ENCODE measurements at places on chromosomes 12 and 14. TPM values are rescaled to one million over a fixed set of nuclear protein-coding genes. Genes with fewer than 3 reads are reported as not detected.
A peak's percentile ranks its signal among the peaks of the same experiment; 100 is the strongest.

Gene MMP17
- total RNA-seq: not detected

Gene SERPINA4
- not detected for total RNA-seq

Gene ATXN7L3B
- total RNA-seq: 42.6 TPM

Gene GALNT6
- total RNA-seq: 8.0 TPM

Gene DTX3
- 59.0 TPM for total RNA-seq

Gene MYF5
- not detected for total RNA-seq

Gene IRAK3
- total RNA-seq: 0.27 TPM

Gene MYH6
- total RNA-seq: 8,484 TPM

Gene ZNF219
- 154 TPM for total RNA-seq

Gene PRKD1
- total RNA-seq: 17.9 TPM

DNA sequence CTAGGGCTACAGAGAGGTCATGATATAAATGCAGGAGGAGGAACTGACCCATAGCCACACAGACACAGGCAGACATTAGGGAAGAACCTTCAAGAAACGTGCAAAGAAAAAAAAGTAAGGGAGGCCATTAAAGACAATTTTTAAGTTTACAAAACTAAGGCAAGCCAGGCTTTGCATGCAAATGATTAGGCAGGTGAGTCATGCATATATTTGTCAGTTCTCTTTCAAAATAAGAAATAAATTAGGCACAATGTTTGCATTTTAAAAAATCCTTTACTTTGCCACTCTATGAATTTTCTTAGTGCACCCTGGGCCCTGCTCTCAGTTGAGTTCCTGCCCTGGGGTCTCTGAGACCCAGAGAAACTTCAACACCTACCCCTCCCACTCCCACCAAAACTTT is 75.0 kb downstream of the PRMT8 start:
- no peak overlapping the region for H3K27ac ChIP-seq
- H3K27me3 ChIP-seq: no peaks in the 10 kb centered on the region
- no peaks in the 10 kb centered on the region for H3K36me3 ChIP-seq
- no peaks in the 10 kb centered on the region for H3K4me1 ChIP-seq

DNA sequence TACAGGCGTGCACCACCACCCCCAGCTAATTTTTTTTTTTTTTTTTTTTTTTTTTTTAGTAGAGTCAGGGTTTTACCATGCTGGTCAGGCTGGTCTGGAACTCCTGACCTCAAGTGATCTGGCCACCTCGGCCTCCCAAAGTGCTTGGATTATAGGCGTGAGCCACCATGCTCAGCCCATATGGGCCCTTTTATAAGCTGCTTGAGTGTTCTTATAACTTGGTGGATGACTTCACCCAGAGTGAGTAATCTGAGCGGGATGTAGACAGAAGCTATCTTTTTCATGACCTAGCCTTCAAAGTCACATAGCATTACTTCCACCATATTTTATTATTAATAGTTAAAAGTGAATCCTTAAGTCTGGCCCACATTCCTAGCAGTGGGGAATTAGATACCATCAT is 16.4 kb downstream of the BBOF1 start:
- H3K4me1 ChIP-seq: no peaks in the 10 kb centered on the region
- no peaks in the 10 kb centered on the region for H3K27me3 ChIP-seq
- H3K36me3 ChIP-seq: peaks cover 4% of the 10 kb centered on the region
- H3K27ac ChIP-seq: no peak overlapping the region

DNA sequence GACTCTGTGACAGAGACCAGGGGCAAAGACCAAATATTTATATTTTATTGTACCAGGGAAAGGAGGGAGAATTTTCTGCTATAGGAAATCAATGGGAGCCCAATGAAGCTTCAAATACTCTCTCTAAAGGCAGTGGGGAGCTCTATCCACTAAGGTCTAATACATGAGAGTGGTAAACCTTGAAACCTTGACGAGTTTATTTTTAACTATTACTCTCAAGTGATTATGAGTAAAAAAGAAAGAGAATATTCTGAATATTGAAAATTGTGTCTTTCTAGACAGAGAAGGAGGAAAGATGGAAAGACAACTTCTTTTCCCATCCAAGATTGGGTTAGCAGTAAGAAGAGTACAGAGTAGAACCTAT is 1722.1 kb upstream of the SEL1L start:
- no peaks in the 10 kb centered on the region for H3K27me3 ChIP-seq
- no peaks in the 10 kb centered on the region for H3K4me1 ChIP-seq
- H3K36me3 ChIP-seq: no peaks in the 10 kb centered on the region
- no peak overlapping the region for H3K4me3 ChIP-seq

DNA sequence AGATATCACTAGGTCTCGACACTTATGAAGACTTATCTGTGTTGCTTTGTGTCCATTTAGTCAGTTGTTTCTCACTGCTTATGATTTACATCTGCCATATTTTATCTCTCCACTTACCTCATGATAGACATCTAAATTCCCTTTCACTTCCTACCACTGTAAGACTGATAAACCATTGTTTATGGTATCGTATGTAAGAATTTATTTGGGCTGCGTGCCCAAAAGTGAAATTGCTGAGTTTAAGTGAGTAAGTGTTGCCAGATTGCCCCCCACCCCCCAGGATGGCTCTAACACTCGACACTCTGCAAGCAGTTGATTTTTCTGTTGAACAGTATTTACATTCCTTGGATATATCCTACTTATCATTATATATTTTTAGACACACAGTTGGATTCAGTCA is 69.9 kb upstream of the MON2 start:
- peaks cover 54% of the 10 kb centered on the region for H3K36me3 ChIP-seq
- DNase-seq: no peak
- H3K4me3 ChIP-seq: no peak overlapping the region
- H3K4me1 ChIP-seq: no peaks in the 10 kb centered on the region
- no peak overlapping the region for H3K27ac ChIP-seq

DNA sequence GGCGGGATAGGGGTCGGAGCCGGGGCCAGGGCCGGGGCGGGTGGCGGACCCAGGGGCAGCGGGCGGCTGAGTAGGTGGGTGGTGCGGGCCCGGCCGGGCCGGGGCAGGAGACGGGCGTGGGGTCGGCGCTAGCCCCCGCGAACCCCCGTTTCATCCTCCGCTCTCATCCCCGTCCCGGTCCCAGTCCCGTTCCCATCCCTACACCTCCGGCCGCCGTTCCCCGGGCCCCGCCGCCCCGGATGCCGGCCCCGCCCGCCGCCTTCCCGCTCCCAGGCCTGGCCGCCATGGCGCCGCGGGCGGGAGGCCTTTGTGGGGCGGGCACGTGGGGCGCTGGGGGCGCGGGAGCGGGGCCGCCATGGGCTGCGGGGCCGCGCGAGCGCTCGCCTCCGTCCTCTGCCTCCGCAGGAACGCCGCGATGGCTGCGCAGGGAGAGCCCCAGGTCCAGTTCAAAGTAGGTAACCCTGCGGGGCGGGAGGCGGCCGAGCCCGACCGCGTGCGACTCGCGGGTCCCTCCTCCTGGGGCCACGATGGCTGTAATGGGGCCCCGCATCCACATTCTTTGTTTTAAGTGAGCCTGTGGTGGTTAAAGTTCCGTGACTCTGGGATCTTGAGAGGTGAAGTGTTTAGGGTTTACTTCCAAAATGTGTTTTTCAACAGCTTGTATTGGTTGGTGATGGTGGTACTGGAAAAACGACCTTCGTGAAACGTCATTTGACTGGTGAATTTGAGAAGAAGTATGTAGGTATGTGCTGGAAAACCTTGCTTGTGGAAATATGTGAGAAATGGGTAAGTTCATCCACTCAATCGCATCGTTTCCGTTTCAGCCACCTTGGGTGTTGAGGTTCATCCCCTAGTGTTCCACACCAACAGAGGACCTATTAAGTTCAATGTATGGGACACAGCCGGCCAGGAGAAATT is 572 bp downstream of the RAN start:
- H3K27ac ChIP-seq: peak overlapping the region; percentile 95
- peaks cover 35% of the 10 kb centered on the region for H3K36me3 ChIP-seq
- H3K4me1 ChIP-seq: peaks cover 5% of the 10 kb centered on the region
- peak overlapping the region; percentile 97 for H3K4me3 ChIP-seq
- H3K27me3 ChIP-seq: no peaks in the 10 kb centered on the region

DNA sequence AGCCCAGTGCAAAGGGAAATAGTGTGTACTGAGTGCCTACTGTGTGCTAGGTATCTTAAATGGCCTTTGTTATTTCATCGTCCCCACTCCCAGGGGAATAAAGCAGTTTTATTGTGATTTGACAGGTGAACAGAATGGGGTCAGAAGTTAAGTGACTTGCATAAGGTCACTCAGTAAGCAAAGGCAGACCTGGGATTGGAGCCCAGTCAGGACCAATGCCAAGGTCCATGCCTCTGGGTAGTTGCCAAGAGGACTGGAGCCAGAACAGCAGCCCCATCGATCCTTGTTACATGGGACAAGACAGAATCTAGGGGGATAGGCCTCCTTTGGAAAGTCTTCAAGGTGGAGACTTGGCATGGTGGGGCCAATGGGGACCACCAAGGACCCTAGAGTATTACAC is 227.4 kb upstream of the PWP1 start:
- no peaks in the 10 kb centered on the region for H3K27me3 ChIP-seq
- no peaks in the 10 kb centered on the region for H3K36me3 ChIP-seq
- H3K27ac ChIP-seq: no peak overlapping the region
- H3K4me3 ChIP-seq: no peak overlapping the region

- H3K27ac ChIP-seq: no peak overlapping the region
- no peaks in the 10 kb centered on the region for H3K27me3 ChIP-seq
- no peak for DNase-seq
- no peaks in the 10 kb centered on the region for H3K4me1 ChIP-seq
- H3K36me3 ChIP-seq: no peaks in the 10 kb centered on the region
- no peak overlapping the region for H3K4me3 ChIP-seq
Measured at GRCh38 chr14:105711841-105712460, 185.6 kb downstream of the TMEM121 start.

GRCh38 chr14:22194664-22195063 is 394.4 kb downstream of the DAD1 start:
- H3K4me1 ChIP-seq: no peaks in the 10 kb centered on the region
- H3K27me3 ChIP-seq: no peaks in the 10 kb centered on the region
- H3K4me3 ChIP-seq: no peak overlapping the region

DNA sequence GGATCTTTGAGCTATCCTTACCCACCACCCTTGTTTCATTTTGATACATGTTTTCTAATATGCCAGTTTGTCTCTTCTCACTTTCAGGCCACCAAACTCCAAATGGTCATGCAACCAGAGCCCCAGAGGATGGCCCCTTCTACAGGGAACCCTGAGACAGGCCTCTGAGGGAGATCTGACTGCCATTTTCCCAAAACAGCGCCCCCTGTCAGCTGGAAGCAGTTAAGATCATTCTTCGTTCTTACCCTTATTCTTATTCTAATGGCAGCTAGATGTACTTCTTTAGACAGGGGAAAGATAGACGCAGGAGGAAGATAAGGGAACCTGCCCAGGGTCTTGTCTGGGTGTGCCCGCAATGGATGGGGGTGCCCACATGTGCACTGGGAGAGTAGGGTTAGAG is 38.4 kb downstream of the C12orf56 start:
- H3K27ac ChIP-seq: no peak overlapping the region
- no peaks in the 10 kb centered on the region for H3K36me3 ChIP-seq
- no peak overlapping the region for H3K4me3 ChIP-seq
- H3K27me3 ChIP-seq: no peaks in the 10 kb centered on the region
- no peak for DNase-seq
- H3K4me1 ChIP-seq: no peaks in the 10 kb centered on the region

- no peak overlapping the region for H3K4me3 ChIP-seq
- no peaks in the 10 kb centered on the region for H3K27me3 ChIP-seq
- no peak for DNase-seq
- no peak overlapping the region for H3K27ac ChIP-seq
- no peaks in the 10 kb centered on the region for H3K36me3 ChIP-seq
Measured at GRCh38 chr14:94386085-94387031, 2.0 kb downstream of the SERPINA1 start.

- H3K36me3 ChIP-seq: no peaks in the 10 kb centered on the region
- H3K4me1 ChIP-seq: peaks cover 7% of the 10 kb centered on the region
- no peak for DNase-seq
- no peak overlapping the region for H3K27ac ChIP-seq
- peaks cover 56% of the 10 kb centered on the region for H3K27me3 ChIP-seq
- no peak overlapping the region for H3K4me3 ChIP-seq
Measured at GRCh38 chr12:99981639-99982190, 3.0 kb downstream of the ANKS1B start.

DNA sequence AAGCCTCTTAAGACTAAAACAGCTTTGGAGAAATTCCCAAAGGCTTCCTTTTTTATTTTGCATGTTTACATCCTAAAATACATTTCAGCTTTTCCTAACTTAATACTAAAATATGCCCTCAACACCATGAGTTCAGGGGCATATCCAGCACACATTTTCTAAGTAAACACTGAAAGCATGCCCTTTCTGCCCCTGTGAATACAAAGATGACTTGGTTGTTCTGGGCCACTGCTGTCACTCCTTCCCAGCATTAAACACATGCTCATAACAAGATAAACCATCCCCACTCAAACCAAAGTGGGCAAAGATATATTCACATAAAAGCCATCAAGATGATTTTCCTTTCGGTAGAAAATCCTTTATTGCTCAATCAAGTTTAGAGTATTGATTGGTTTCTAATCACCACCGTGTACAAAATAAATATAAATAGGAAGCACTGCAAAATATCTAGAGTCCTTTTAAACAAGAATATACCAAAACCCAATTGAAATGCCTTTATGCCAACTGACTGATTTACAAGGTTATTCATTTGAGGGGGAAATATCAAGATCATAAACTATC is 1.9 kb downstream of the CCNB1IP1 start:
- H3K27ac ChIP-seq: peak overlapping the region; percentile 41
- no peaks in the 10 kb centered on the region for H3K27me3 ChIP-seq
- peaks cover 8% of the 10 kb centered on the region for H3K4me1 ChIP-seq
- peak overlapping the region; percentile 84 for H3K4me3 ChIP-seq
- peaks cover 9% of the 10 kb centered on the region for H3K36me3 ChIP-seq

- H3K27me3 ChIP-seq: peaks cover 33% of the 10 kb centered on the region
- no peak overlapping the region for H3K27ac ChIP-seq
- no peak overlapping the region for H3K4me3 ChIP-seq
- no peaks in the 10 kb centered on the region for H3K36me3 ChIP-seq
- DNase-seq: no peak
Measured at GRCh38 chr14:57482120-57482519, 11.5 kb downstream of the CCDC198 start.

DNA sequence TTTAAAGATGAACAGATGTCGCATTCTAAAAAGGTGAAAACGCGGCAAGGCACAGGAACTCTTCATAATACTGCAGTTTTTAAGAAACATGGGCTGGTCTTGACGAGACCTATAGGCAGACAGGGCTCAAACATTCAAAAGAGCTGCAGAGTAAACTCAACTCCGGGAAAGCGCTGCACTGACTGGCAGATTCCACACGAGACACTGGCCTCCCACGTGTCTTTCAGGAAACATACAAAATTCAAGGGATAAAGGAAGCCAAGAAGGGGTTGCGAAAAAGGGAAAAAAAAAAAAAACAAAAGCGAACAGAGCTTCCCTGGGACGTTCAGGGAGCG is 614 bp upstream of the ARF6 start:
- DNase-seq: no peak
- H3K27me3 ChIP-seq: no peaks in the 10 kb centered on the region
- H3K36me3 ChIP-seq: peaks cover 8% of the 10 kb centered on the region
- peaks cover 35% of the 10 kb centered on the region for H3K4me1 ChIP-seq
- peak overlapping the region; percentile 98 for H3K4me3 ChIP-seq

- H3K4me3 ChIP-seq: no peak overlapping the region
- no peaks in the 10 kb centered on the region for H3K27me3 ChIP-seq
- no peaks in the 10 kb centered on the region for H3K4me1 ChIP-seq
- H3K36me3 ChIP-seq: no peaks in the 10 kb centered on the region
- no peak for DNase-seq
Measured at GRCh38 chr12:117489671-117490070, 128.2 kb upstream of the NOS1 start.

GRCh38 chr12:2826721-2827515 is 7.9 kb downstream of the NRIP2 start:
- no peaks in the 10 kb centered on the region for H3K27me3 ChIP-seq
- H3K27ac ChIP-seq: no peak overlapping the region
- peaks cover 28% of the 10 kb centered on the region for H3K36me3 ChIP-seq
- no peaks in the 10 kb centered on the region for H3K4me1 ChIP-seq

GRCh38 chr12:12210983-12211382 is 55.9 kb downstream of the LRP6 start:
- H3K4me1 ChIP-seq: peaks cover 8% of the 10 kb centered on the region
- no peak overlapping the region for H3K4me3 ChIP-seq
- H3K36me3 ChIP-seq: no peaks in the 10 kb centered on the region
- no peak overlapping the region for H3K27ac ChIP-seq
- H3K27me3 ChIP-seq: no peaks in the 10 kb centered on the region
